AG10803 (cell line): ENCODE measurements at places on chromosomes 11 and 22.

- DNase-seq = no peak
Measured at GRCh38 chr11:117444256-117444655, 116.6 kb downstream of the CEP164 start.

- DNase-seq = no peak
Measured at GRCh38 chr11:73343076-73343873, 32.9 kb upstream of the RELT start.

DNA sequence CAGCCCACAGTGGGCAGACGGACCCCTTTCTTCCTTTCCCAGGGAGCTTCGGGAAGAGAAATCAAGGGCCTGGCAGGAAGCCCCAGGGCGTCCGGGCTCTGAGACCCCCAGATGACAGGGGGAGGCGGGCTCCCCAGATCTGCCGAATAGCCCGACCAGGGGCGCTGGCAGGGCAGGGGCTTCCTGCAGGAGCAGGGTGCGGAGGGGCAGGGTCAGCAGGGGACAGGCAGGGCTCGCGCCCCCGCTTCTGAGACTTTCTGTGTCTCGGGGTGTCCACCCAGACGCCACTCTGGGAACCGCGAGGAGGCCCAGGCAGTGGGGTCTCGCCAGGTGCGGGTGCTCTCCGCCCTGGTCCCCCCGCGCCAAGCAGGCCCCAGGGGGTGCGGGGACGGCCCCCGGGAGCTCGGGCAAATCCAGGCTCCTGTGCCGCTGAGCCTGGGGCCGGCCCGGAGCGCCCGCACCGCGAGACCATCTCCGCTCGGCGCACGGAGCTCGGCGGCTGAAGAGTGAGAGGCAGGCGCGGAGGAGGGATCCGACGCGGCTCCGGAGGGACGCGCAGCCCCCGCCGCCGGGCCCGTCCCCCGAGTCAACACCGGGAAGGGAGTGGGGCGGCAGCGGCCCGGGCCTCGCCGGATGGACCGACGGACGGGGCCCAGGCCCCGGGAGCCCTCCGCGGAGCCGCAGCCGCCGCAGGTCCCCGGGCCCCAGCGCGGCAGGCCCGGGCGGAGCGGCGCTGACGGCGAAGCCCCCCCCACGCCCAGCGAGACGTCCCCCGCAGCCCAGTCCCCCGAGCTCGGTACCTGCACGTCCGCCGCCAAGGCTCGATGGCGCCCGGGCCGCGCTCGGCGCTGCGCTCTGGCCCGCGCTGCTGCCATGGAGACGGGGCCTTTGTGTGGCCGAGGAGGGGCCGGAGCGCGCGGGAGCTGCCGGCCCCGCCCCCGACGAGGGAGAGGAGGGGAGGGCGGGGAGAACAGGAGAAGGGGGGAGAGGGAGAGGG is at the start of gene PLXNB2:
Gene PLXNB2, minus strand, starts transcription at position 894 of the 997 bp plus-strand sequence. CDS start 17,062 bp downstream, outside the sequence.
- peak; percentile 86 for DNase-seq

- DNase-seq = no peak
Measured at GRCh38 chr11:130846606-130847005, 69.7 kb downstream of the SNX19 start.

DNA sequence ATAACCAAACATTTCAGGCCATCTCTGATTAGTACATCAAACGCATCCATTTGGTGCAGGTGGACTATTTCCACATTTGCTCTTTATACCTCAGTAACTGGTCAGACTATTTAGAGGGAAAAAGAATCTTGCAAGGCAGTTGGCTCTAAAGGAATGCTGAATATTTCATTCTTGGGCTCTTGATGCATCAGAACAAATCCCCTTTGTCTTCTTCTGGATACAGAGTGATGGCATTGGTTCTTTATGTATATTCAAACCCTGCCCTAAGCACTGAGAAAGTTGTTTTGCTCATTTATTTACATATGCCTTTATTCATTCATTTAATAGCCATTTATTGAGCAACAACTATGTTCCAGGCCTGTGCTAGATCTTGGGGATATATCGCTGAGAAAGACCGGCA is 31.1 kb upstream of the RAB30 start:
- no peak for DNase-seq

GRCh38 chr22:40044870-40045834 is 50.4 kb downstream of the FAM83F start:
- DNase-seq = no peak

GRCh38 chr11:130729193-130729592 is 187.1 kb downstream of the SNX19 start:
- DNase-seq = no peak

- no peak for DNase-seq
Measured at GRCh38 chr22:45129703-45130524, 33.8 kb upstream of the NUP50 start.

GRCh38 chr11:57680552-57680874 is 12.6 kb downstream of the ZDHHC5 start:
- peak; percentile 13 for DNase-seq

DNA sequence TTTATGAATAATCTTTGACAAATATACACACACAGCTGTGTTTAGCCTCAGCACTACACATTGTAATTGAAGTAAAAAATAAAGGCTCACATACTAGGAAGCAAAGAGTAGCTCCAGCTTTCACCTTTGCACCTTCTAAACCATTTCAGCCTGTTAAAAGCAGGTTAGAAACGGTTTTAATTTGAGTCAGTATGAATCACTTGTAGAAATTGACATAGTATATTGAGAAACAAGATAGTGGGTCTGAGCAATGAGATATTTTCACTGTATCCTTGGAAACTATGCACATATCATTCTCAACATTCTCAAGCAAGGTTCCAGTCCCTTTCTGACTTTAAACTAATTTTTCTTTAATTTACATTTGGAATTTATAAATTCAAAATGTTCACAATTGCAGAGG is 380.3 kb downstream of the AASDHPPT start:
- peak; percentile 61 for DNase-seq

DNA sequence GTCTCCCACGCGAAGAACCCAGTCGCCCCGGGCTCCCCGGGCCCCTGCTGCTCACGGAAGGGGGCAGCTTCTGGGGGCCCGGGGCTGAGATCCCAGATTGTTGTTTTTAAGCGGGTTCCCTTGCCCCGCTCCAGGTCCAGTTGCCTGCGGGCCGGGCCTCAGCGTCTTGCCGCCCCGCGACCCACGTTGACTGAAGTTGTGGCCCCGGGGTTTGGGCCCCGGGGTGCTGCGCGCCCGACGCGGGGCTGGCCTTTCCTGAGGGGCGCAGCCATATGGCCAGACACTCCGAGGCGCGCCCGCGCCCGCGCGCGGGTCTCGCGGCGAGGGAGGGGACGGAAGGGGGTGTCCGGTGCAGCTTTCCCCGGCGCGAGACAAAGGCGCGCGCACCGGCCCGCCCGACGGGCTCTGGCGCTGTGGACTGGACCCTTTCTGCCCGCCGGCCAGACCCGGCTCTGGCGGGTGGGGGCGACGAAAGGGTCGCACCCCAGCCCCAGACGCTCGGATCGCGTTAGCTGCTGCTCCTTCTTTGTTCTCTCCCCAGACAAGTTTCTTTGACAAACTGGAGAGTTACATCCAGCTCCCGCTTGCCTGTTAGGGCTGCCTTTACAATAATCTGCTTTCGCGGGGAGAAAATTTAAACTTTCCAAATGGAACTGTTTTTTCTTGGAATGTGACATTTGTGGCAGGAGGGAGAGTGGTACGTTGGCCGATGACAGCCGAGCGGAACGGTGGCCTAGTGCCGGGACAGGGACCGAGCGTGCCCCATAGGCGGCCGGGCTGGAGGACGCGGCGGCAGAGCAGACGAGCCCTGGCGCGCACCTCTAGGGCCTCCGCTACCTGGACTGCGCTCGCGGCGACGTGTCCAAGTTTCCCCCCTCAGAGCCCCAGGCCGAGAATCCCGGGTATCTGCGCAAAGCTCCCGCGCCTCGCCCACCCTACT is 716 bp downstream of the AMOTL1 start:
- no peak for DNase-seq

DNA sequence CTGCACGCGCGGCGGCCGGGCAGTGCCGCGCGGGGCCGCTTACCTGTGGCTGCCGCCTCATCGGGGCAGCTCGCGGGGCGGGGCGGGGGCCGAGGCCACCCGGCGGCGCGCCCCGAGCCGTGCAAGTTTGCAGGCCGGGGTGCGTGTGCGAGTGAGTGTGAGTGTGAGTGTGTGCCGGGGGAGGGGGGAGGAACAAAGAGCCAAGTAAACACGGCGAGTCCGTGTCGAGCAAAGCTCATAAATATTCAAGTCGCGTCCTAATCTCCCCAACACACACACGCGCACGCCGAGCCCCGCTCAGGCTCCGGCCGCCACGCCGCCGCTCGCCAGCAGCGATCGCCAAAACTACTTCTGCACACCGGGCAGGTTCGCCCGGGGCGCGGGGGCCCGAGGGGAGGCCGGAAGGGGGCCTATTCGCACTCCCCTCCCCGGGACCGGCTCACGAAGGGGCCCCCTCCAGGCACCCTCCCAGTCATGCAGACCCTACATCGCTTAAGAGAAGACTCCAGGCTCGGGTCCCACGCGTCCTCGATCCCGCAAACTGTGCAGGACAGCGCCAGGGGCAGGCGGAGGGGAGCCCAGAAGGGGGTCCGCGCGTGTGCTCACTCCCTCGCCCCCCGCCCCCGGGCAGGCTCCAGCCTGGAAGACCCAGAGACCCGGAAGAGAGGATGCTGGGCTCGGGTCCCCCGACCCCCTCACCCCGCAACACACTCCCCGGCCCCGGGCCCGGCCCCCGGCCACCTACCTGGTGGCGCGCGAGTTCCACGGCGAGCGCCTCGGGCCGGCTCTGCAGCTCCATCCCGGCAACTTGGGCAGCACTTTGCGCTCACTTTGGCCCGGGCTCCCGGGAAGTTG is 827 bp downstream of the PHF21B start:
- no peak for DNase-seq

DNA sequence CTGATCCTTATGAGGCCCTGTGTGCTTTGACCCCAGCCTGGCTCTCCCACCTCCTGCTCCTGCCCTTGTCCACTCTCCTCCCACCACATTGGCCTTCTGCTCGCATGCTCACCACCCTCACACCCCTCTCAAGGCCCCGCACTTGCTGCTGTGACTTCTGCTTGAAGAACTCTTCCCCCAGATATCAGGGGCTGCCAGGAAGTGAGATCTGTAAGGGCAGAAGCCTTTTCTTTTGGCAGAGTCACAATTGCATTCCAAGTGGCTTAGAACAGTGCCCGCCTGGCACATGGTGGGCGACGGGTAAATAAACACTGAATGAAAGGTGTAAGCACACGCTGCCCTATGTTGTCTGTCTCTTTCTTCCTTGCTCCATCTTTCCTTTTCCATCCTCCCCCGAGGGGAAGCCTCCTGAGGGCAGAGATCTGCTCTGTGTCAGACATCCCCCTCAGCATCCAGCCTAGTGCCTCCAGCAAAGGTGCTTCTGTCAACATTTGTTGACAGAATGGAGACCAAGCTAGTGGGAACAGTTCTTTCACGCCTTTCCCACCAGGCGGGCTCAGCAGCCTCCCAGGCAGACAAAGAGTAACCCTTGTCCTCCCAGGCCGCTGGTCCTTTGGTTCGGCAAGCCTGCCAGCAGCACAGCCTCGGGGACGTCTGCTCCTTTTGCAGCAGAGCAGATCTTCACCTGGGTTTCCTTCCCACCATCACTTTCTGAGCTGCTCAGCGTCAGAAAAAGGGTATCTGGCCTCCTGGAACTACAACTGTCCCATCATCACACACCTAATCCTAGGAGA is 10.0 kb upstream of the PEX26 start:
- peak; percentile 27 for DNase-seq

DNA sequence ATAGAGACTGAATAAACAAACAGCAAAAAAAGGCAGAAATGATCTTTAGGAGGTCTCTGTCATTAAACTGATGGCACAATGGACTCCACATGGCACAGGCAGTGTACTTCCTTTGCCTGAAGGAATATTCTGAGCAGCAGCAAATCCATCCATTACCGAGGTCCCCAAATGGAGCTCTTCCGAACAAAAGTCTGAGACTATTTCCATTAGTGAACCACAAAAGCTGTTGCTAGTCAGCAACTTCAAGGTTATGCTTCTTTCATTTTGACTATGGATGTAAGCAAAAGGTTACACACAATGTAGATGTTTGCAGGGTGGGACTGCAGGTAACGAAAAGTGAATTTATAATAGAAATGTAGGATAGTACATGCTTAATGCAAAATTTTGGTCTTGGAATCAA is 14.5 kb downstream of the NARS2 start:
- no peak for DNase-seq

DNA sequence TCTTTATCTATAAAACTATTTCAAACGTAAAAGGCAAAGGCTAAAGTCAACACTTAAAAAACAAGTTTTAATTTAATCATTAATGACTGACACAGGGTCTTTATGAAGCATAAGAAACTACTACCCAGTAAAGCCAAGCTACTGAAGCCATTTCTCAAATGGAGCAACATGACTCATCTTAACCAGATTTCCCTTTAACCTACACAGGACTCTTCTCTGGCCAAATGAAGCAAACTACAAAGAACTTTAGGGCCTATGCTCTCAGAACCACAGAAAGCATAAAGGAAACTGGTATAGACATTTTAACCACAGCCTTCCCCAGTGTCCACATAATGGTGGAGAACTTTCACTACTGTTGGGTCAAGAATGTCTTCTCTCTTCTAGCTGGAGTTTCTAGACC is 34.7 kb downstream of the ALG9 start:
- no peak for DNase-seq

GRCh38 chr11:66855574-66856495 is 1.0 kb upstream of the LRFN4 start:
- peak; percentile 91 for DNase-seq

DNA sequence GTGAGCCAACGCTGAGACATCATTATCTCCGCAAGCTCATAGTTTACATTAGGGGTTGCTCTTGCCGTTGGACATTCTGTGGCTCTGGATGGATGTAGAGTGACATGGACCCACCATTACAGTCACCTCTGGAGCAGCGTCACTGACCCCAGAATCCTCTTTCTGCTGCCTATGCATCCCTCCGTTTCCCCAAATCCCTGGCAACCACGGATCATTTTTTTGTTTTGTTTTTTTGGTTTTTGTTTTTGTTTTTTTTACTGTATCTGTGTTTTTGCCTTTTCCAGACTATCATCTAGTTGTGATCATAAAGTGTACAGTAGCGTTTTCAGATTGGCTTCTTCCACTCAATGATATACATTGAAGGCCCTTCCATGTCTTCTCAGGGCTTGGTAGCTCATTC is 4.0 kb downstream of the PARVB start:
- DNase-seq = no peak

- DNase-seq = peak; percentile 24
Measured at GRCh38 chr11:93196816-93197379, 893 bp downstream of the SLC36A4 start.

GRCh38 chr22:33440756-33441155 is 382.6 kb upstream of the SYN3 start:
- DNase-seq = peak; percentile 4
